CD8-positive, alpha-beta memory T cell (primary cell): ENCODE measurements at places on chromosomes 2 and 18.

DNA sequence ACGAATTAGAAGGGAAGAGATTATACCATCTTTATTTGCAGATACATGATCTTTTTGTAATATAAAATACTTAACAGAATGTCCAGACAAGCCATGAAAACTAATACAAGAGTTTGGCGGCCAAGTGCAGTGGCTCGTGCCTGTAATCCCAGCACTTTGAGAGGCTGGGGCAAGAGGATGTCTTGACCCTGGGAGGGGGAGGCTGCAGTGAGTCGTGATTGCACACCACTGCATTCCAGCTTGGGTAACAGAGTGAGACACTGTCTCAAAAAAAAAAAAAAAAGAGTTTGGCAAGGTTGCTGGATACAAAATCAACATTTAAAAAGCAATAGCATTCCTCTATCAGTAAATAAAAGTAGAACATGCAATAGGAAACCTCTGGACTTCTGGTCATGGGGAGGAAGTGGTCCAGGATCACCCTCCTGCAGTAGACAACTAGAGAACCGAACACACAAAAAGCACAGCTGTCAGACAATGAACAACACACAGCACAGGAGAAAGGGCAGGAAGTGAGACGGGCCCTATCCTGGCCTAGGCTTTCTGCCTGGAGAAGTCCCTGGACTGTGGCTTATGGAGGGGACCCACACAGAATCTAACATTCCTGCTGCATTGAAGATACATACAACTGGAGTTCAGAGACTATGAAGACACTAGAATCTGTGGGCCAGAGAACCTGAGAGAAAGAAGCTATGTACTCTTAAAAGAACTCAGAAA lies 118.9 kb upstream of the ARL4C start:
- no peaks in the 10 kb centered on the region for H3K36me3 ChIP-seq
- no peak for DNase-seq
- H3K27ac ChIP-seq = no peak overlapping the region
- no peaks in the 10 kb centered on the region for H3K4me1 ChIP-seq
- H3K4me3 ChIP-seq = no peak overlapping the region

GRCh38 chr2:120391911-120392665 lies 46.2 kb downstream of the INHBB start:
- H3K27ac ChIP-seq = no peak overlapping the region
- no peak overlapping the region for H3K4me3 ChIP-seq
- no peak for DNase-seq
- no peaks in the 10 kb centered on the region for H3K4me1 ChIP-seq
- no peaks in the 10 kb centered on the region for H3K27me3 ChIP-seq

DNA sequence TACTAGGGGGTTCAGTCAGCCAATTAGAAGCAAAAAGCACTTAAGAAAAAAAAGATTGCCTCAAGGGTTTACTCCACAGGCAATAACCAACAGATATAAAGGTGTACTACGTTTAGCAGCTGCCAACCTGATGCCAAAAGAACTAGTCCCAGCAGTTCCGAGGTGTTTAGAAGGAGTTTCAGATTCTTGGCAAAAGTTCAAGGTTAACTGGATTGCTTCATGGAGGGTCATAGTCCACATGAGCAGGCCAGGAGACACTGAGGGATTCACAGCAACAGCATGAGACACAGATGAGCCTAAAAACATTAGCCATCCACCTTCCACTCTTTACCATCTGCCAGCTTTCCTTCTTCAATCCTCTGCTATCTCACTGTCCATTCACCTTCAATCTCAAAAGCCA lies 4.9 kb upstream of the DNAH7 start:
- H3K36me3 ChIP-seq = no peaks in the 10 kb centered on the region
- H3K4me3 ChIP-seq = no peak overlapping the region
- H3K27ac ChIP-seq = no peak overlapping the region
- DNase-seq = no peak

DNA sequence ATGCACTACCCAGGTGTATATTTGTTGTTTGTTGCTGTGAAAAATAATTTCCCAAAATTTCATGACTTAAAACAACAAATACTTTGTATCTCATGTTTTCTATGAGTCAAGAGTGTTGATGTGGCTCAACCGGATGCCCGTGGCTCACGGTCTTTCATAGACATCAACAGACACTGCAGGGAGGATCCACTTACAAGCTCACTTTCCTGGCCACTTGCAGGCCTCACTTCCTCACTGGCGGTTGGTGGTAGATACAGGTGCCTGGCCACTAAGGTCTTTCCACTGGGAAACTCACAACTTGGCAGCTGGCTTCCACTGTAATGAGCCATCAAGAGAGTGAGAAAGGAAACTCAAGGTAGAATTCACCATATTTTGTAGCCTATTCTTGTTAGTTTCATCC lies 662.9 kb downstream of the IRS1 start:
- H3K27ac ChIP-seq = no peak overlapping the region
- no peaks in the 10 kb centered on the region for H3K36me3 ChIP-seq
- no peak overlapping the region for H3K4me3 ChIP-seq
- H3K4me1 ChIP-seq = no peaks in the 10 kb centered on the region

DNA sequence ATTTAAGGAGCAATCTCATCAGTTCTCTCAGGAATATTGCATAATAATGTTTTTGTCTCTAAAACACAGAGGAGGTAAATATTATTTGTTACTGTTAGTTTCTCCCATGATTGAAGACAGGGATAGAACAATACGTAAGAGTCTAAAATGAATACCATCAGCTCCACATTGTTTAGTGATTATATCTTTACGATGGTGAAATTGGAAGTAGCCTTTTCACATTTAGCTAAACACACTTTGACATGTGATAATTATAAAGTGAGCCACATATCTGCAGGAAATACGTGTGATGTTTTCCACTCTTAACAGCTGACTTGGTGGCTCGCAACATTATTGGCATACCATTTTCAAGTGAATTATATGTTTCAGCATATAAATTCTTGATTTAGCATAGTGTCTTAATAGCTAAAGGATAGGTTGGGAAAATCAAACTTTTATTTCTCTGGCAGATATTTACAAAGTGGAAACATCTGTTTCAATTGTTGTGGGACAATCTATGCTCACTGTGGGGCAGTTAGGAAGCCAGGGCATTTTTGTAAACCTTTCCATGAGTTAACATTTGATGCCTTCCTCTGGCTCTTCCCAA lies 208.1 kb upstream of the RASGRP3 start:
- H3K4me3 ChIP-seq = no peak overlapping the region
- H3K27ac ChIP-seq = no peak overlapping the region
